ENCODE measurements at places on chromosomes 5 and 9.
A peak's percentile ranks its signal among the peaks of the same experiment; 100 is the strongest.

DNA sequence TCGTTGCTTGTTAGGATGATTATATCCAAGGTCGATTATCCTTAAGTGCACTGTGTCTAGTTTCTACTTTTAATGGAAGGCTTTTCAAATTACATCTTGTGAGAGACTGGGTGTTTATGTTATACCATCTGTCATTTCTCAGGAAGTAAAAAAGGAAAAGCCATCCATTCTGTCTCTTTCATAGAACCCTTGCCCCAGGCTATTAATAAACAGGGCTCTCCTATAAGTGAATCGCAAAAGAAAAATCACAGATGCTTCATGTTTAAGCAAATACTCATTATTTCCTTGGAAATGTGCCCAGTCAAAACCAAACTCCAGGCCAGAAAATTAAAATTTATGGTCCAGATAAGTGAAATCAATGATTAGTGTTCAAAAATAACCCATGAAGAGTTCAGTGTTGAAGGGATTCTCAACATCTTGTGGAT lies 58.1 kb downstream of the STARD4 start:
- no peak for DNase-seq

- no peak for DNase-seq
Observed at GRCh38 chr9:123089790-123090189, 56.3 kb downstream of the GPR21 start.

DNA sequence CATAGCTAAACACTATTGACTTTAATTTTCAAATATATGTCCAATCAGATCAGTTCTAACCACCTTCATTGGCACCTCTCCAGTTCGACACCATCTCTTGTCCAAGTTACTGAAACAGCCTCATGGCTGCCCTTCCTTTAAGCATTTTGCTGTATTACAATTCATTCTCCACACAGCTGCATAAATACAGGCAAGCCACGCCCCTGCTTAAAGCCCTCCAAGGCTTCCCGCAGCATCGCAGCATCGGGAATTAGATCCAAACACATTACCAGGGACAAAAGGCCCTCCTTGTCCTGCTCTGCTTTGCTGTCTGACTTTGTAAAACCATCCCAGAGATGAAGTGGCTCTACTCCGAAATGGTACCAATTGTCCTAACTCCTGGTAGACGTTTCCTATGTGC lies 75.1 kb upstream of the RAI14 start:
- DNase-seq = no peak

DNA sequence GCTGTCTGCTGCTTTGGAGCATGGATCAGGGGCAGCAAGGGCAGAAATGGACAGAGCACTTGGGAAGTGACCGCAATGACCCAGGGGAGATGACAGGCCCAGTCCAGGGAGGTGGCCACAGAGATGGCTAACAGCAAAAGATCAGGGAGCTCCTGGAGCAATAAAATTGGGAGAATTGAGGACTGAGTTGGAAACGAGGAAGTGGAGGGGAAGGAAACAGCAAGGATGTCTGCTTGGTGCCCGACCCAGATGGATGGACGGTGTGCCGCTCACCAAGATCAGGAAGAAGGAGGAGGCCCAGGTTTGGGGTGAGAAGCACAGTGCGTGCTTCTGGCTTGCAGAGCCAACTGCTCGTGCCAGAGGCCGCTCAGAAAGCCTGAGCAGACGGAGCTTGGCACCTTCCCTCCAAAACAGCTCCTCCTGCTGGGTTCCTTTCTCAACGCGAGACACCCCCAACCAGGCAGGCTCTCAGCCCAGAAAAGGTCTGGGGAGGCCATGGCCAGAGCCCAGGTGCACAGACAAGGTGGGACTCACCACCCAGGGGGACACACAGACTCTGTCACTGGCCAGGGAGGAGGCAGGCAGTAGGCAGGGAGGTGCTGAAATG lies 1.7 kb upstream of the SLC34A1 start:
- DNase-seq = peak; percentile 69

GRCh38 chr5:50401336-50401735 lies 39.8 kb downstream of the EMB start:
- DNase-seq = no peak

- no peak for DNase-seq
Observed at GRCh38 chr9:110114086-110114858, 93.7 kb downstream of the C9orf152 start.

GRCh38 chr9:89850153-89850552 lies 245.3 kb downstream of the GADD45G start:
- no peak for DNase-seq

GRCh38 chr5:97095318-97095732 lies 47.1 kb downstream of the LIX1 start:
- no peak for DNase-seq

DNA sequence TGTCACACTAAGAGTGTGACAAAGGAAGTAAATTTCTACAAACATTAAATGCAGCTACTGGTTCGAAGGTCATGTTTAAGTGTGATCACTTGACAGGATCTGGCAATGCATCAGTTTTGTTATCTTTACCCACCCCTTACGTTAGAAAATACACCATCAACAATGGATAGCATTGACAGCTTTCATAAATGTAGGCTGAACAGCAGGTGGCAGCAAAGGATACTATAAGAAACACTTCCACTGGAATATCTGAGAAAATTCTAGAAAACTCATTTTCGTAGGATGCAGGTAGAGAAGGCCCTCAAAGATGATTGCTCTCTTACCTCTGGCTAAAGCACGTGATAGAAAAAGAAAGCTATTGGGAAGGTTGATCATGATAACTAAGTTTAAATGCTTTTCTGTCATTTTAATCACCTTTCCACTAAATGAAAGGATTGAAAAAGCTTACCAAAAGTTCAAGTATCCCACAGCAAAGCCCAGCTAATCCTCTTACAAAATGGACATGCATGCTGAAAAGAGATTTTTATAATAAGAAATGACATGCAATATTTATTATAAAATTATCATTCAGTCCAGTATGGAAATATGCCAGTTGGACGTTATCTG lies 292.5 kb downstream of the PARP8 start:
- peak; percentile 52 for DNase-seq

DNA sequence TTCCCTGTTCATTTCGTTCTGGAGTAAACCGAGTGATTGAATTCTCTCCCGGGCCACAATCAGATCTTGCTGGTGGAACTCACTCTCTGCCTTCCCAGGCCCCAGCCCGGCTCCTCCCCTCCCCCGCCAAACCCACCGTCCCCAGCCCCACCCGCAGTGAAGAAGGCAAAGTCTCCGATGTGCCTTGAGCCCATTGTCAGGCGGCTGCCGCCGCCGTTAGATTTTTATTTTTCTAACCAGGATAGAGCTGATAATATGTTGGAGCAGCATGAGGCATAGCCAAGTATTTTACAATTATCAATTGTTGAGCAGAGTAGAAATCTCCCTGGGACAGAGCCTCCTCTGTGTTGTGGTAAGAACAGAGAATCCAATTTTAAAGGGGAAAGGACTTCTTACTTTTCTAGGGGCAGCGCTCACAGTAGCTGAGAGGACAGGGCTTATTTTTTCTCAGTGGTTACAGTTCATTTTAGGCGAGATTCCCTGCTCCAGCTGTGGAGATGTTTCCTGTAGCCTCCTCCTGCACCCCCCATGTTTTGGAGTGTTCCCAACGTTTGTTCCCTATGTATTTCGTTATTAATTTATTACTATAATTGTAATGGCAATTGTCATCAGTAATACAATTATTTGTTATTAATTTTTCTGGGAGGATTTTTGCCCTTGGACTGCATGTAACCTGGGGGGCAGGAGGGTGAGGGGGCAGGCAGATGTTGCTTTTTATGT lies 1.3 kb downstream of the PSAT1 start:
- DNase-seq = peak; percentile 26

GRCh38 chr5:56175488-56175887 lies 57.6 kb downstream of the ANKRD55 start:
- DNase-seq = no peak

DNA sequence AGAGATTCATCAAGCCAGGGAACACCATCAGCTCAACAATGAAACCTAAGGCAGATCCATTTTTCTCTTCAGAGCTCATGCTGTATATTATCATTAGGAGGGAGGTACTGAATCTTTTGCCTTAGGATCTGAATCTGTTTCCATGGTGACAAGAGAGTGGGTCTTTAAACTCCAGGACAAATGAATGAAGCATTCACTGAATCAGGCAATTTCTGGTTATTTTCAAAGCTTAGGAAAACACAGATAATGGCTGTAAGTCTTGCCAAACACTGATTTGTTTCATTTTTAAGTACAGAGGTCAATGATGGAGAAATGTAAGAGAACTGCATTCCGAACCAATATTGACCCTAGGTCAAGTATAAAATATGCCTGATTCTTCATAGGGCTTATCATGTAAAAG lies 84.9 kb downstream of the GNA14 start:
- no peak for DNase-seq

DNA sequence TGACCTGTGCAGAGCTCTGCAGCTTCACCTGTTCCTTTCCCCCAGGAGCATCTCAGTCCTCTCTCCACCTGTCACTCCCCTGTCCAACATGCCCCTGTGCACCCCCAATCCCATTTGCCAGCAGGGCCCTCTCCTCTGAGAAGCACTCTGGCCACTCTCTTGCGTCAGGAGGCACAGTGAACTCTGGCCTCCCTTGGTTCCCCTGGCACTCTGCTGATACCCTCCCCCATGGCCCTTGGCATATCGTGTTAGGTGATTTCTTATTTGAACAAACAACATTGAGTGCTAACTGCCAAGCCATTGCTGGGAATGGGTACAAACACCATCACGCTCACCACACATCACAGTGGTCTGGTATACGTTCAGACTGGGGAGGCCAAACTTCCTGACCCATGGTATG lies 20.9 kb upstream of the TNIP1 start:
- DNase-seq = no peak

GRCh38 chr5:151903243-151903653 lies 21.4 kb downstream of the GLRA1 start:
- no peak for DNase-seq

GRCh38 chr5:171102877-171103610 lies 206.0 kb upstream of the TLX3 start:
- no peak for DNase-seq

DNA sequence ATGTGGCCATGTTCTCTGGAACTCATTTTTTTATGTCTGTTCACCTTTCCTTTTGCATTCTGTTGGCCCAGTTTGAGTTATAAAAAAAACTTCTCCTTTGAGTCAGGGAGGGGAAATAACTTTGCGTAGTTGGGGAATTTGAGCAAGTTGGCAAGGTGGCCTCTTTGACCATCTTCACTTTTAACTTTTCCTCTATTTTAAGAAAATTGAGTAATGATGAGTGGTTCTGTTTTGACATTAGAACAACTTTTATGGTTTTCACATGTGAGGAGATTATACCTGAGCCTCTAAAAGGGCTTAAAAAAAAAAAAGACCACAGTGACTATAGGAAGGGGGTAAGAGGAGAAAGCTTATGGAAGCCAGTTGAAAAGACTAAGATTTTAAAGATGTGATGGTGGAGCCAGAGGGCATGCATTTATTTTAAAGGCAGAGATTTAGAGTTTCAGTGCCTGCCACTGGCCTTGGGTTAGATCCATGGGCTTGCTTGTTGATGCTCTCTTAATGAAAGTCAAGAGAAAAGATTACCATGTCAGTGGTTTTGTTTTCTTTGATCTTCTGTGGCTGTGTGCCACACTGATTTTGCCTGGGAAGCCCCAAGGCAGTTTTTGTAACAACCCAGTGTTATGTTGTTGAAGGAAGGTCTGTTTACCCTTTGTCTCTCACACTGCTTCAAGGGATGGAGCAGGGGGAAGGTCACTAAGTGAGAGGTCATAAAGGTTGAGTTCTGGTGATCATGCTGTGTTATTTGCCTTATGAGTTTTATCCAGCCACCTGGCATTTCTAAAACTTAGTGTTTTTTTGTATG lies 219.7 kb upstream of the CD180 start:
- DNase-seq = no peak

GRCh38 chr5:137778772-137779564 lies 24.8 kb upstream of the HNRNPA0 start:
- peak; percentile 64 for DNase-seq

GRCh38 chr9:113246928-113247327 lies 25.6 kb downstream of the SLC31A1 start:
- DNase-seq = no peak

DNA sequence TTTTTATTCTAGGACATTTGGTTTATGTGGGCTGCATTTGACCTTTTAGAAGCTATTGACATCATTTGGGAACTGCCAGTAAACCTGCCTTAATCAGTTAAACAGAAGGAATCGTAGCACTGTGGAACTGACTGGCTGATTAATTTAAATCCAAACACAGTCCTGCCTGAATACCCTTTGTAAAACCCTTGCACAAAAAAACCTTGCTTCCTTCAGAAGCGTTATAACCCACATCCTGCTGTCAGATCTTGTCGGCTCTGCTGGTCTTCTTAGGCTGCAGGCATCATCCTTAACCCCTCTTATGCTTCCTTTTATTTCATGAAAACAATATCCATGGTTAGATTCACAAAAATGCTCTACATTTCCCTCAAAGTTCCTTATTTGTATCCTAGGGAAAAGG lies 46.3 kb downstream of the PAM start:
- peak; percentile 15 for DNase-seq

DNA sequence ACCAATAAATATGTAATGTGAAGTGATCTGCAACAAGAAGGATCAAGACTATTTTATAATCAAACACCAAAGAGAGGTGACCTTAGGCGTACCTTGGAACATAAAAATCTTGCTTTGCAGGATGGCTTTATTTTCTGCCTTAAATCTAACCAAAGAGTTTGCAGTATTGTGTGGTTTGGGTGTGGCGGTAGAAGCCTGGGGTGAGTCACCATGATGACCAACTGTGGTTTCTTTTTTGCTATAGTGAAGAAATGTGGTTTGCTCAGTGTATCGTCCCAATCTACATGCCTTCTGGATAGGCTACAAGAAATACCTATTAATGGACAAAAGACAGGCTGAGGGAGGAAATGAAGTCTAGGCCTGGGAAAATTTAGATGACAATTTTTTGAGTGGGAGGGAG lies 5.1 kb upstream of the CAST start:
- DNase-seq = peak; percentile 64

GRCh38 chr9:32899181-32899580 lies 102.2 kb downstream of the APTX start:
- peak; percentile 77 for DNase-seq

DNA sequence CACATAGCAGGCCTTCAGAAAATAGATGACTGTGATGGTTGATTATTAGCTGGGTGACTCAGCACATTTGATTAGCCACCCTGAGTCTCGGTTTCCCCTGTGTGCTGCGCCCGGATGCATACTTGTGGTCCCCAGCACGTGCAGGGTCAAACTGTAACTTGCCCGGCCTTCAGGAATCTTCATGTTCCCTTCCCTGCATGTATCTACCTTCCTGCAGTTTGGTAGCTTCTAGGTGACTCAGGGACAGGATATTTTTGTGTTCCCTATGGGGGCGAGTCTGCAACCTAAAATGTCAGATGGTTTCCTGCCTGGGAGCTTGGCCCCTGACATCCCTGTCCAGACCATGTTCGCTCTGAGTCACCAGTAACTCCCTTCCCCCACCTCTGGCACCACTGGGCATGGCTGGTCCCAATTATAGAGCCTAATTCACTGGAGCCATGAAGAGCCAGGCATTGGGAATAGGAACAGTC lies 13.2 kb downstream of the PTGS1 start:
- no peak for DNase-seq

All from common myeloid progenitor, CD34-positive (primary cell).